RWPE2 (cell line): ENCODE measurements at places on chromosomes 12 and 14.

GRCh38 chr12:63937378-63938316 is 93.1 kb downstream of the SRGAP1 start:
- DNase-seq, result no peak

DNA sequence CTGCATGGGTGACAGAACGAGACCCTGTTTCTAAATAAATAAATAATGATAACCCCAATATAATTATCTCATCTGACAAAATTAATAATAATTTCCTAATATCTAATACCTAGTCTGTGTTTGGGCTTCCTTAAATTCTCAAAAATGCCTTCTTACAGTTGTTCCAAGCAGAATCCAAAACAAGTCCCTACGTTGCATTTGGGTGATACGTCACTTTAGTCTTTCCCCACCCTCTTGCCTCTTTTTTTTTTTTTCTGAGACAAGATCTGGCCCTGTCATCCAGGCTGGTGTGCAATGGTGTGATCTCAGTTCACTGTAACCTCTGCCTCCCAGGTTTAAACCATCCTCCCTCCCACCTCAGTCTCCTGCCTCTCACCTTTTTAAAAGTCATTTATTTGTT is 26.7 kb downstream of the VEZT start:
- DNase-seq, result no peak

GRCh38 chr12:104328790-104329189 is 25.3 kb downstream of the EID3 start:
- no peak for DNase-seq

DNA sequence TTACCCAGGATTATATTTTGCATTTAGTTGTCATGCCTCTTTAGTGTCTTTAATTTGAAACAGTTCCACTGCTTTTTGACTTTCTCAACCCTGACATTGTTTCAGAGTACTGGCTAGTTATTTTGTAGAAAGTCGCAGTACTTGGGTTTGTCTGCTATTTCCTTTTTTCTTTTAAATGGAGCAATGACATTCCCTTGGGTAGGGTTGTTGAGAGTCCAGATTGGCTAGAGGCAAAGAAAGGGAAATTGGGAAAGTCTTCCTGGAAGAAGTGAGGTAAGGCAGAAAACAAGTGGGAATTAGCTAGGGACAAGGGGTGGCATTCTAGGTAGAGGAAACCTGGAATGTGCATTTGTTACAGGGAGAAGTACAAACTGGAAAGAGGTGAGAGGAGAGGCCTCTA is 245.9 kb downstream of the EMP1 start:
- no peak for DNase-seq
